Thoracic aorta (tissue), 2 donors: ENCODE measurements at places on chromosomes 16 and 17.

GRCh38 chr16:57283959-57284208, 588 bp downstream of the PLLP start:
- peaks cover 6% of the 10 kb centered on the region for H3K4me1 ChIP-seq
- H3K27ac ChIP-seq, result no peak overlapping the region
- H3K4me3 ChIP-seq, result peak overlapping the region; percentile 80
- DNase-seq, result no peak
- H3K27me3 ChIP-seq, result peaks cover 4% of the 10 kb centered on the region

DNA sequence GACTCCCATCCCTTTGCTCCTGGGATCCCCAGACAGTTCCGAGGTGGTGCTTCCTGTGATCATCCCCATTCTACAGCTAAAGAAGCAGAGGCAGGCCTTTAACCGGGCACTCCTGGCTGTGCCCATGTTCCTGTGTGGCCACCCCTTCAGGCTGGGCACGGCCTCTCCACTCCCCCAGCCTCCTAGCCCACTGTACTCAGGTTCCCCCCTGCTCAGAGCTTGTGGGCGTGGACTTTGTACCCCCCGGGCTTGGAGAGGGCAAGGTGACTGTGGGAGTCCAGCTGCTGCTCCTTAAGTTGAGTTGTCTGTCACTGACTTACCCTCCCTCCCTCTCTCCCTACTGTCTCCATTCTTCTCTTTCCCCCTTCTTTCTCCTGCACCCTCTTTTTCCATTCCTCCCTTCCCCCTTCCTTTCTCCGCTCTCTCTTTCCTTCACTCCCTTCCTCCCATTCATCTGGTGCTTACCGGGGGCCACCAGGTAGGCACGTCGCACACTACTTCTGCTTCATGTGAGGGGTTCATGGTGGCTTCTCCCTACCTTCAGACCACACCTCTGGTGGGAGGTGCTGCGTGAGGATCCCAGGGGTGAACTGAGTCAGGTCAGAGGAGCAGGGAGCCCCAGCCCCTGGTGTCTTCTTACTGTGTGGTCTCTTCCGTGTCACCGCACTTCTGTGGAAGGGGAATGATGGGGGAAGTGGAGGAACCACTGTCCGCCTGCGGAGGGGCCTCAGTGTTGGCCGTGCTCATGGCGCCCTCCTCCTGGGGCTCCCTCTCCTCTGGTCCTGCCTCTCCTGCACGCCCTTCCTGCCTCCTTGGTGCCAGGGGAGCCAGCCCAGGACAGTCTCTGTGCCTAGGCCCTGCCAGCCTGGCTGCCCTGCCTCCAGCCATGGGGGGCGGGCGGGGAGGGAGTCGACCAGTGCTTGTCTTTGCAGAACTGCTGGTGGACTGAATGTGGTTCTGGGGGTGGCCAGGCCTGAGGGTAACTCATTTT, 29.7 kb downstream of the CMIP start:
- H3K27me3 ChIP-seq, result no peaks in the 10 kb centered on the region
- DNase-seq, result no peak

- no peaks in the 10 kb centered on the region for H3K36me3 ChIP-seq
- no peak overlapping the region for H3K27ac ChIP-seq
- peaks cover 35% of the 10 kb centered on the region for H3K4me1 ChIP-seq
- H3K4me3 ChIP-seq, result no peak overlapping the region
- H3K27me3 ChIP-seq, result no peaks in the 10 kb centered on the region
Measured at GRCh38 chr17:72600934-72601333, 480.1 kb downstream of the SOX9 start.

- H3K27ac ChIP-seq, result no peak overlapping the region
- no peaks in the 10 kb centered on the region for H3K36me3 ChIP-seq
- peak overlapping the region; percentile 58 for H3K4me3 ChIP-seq
- peaks cover 15% of the 10 kb centered on the region for H3K27me3 ChIP-seq
- DNase-seq, result no peak
Measured at GRCh38 chr16:3004781-3005284, 7.9 kb upstream of the CLDN9 start.

- no peaks in the 10 kb centered on the region for H3K27me3 ChIP-seq
- no peaks in the 10 kb centered on the region for H3K36me3 ChIP-seq
- H3K27ac ChIP-seq, result no peak overlapping the region
- DNase-seq, result no peak
- no peak overlapping the region for H3K4me3 ChIP-seq
- no peaks in the 10 kb centered on the region for H3K4me1 ChIP-seq
Measured at GRCh38 chr17:29559640-29560039, 7.2 kb downstream of the ABHD15 start.

DNA sequence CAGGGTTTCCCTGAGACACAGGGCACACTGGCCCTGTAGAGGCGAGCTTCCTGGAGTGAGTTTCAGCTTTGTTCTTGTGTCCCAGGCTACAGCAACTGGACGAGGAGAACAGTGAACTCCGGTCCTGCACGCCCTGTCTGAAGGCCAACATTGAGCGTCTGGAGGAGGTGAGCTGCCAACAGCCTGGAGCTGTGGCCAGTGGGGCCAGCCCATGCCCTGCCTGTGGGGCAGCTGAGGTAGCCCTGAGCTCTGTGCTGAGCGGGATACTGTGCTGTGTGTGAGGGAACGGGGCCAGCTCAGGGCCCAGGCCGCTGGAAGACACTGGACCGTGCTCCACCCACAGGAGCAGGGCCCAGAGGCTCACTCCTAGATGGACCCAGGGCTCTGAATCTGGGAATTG, 8.7 kb upstream of the CAPN15 start:
- H3K4me3 ChIP-seq, result no peak overlapping the region
- H3K27me3 ChIP-seq, result no peaks in the 10 kb centered on the region
- H3K4me1 ChIP-seq, result no peaks in the 10 kb centered on the region
